ENCODE measurements at places on chromosomes 6 and 20.

DNA sequence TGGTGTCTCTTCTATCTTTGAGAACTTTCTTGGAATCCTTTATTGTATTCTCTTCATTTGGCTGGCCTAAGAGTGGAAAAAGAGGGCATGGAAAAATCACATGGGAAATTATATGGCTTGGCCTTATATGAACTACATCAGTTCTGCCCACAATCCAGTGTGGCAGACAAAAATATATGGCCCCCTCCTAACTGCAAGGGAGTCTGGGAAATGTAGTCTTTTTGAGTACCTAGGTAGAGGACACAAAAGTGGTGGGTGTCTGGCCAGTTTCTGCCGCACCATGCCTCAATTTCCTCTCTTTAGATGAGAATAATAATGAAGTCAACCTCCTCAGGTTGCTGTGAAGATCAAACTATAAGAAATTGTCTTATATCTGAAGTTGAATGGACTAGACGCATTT lies 109.3 kb downstream of the SCP2D1 start:
- DNase-seq = no peak

- no peak for DNase-seq
Measured at GRCh38 chr6:10136636-10137035, 278.2 kb downstream of the TFAP2A start.

DNA sequence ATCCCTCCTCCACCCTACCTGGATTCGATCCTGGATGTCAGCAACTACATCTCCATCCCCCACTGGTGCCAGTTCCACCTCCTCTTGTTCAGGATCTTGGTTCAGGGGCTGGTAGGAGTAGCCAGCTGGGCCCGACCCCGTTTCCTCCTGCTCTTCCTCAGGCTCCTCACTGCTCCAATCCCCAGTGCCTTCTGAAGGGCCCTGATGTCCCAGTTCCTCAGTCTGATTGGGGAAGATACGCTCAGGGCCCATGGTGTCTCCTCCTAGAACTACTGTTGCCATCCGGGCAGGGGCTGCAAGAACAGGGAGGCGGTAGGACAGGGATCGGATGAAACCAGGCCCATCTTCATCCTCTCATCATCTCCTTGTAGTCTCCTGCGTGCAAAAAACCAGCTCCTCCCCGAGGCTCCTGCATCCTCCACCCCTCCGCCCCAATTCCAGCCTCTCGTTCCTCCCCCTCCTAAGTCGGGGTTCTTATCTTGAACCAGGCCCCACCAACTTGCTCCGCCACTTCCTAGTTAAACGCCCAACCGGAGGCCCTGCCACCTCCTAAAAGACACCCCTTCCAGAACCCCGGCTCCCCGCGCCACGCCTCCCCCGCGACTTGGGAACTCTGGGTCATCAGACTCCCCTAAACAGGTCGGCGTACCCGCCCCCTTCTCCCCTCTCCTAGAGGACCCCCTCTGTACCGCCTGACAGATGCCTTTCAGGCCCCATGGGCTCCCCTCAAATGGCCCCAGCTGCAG lies 476 bp downstream of the MEA1 start:
- DNase-seq = no peak

DNA sequence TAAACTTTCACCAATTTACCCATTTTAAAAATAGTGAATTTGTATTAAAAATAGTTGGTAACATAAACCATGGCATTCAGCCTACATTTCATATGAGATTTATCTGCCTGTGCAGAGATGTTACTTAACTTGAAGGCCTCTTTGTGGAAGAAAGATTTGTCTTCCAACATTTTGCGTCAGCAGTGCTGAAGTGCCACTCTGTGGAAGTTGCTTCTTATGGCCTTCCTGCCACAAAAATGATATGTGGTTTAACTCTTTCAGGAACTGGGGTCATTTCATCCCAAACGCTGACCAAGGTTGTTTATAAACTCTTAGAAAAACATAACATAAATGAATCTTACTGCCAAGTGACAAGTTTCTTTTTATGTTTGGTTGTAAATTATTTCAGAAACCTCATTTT lies 246.8 kb downstream of the ARID1B start:
- no peak for DNase-seq

DNA sequence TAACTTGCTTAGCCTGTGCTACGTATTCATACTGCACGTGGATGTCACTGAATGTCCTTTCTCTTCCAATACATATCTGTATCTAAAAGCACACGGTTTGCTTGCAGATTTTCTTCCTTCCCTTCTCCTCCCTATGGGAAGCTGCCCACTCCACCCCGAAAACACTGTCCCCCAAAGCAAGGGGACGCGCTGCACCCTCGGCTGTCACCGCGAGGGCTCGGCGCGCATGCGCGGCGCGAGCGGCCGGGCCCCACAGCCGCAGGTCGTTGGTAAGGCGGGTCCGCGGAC lies 659 bp downstream of the TMX4 start:
- DNase-seq = no peak

DNA sequence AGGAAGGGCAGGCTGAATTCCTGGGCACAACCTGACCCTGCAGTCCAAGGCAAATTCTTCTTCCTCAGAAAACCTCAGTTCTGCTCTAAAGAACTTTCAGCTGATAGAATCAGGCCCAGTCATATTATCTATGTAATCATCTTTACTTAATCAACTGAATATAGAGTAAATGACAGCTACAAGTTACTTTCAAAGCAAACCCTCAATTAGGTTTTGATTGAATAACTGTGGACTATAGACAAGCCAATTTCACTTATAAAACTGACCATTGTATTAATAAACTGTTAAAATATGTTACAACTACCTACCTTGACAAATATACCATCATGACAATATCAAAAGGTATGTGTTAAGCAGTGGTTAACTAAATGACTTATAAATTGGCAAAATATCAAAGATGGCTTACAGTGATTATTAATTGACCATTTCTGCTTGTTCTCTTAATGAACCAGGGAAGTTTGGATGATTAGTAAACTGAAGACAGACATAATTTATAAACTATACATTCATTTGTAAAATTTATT lies 46.1 kb upstream of the ADGRF5 start:
- no peak for DNase-seq

DNA sequence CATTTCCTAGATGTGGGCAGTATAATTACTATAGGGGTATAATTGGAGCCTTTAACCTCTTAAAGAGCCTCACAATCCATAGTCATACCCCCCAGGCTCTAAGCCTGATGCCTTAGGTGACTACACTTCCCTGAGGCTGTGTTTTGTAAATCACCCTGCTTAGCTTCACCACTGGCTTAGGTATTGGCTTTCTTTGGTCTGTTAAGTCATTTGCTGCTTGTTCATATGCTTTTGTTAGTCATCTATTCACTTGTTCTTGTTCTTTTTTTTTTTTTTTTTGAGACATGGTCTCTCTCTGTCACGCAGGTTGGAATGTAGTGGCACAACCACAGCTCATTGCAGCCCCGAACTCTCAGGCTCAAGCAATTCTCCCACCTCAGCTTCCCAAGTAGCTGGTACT lies 26.7 kb downstream of the KAT14 start:
- no peak for DNase-seq

DNA sequence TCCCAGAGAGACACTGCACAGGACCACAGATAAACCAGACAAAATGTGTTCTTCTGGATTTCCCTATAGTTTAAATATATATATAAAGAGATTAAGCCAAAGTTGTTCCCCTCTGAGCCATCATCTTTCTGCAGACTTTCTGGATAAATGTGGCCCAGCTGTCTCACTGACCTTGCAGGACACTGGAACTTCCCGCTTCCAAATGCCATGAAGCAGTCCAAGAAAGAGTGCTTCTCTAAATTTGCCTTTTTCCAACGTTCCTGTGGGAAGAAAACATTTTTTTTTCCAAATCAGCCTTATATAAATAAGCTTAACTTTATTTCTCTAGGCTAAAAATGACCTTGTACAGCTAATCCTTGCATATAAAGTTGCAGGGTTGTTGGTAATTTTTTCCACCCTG lies 65.7 kb downstream of the CYP39A1 start:
- DNase-seq = no peak

DNA sequence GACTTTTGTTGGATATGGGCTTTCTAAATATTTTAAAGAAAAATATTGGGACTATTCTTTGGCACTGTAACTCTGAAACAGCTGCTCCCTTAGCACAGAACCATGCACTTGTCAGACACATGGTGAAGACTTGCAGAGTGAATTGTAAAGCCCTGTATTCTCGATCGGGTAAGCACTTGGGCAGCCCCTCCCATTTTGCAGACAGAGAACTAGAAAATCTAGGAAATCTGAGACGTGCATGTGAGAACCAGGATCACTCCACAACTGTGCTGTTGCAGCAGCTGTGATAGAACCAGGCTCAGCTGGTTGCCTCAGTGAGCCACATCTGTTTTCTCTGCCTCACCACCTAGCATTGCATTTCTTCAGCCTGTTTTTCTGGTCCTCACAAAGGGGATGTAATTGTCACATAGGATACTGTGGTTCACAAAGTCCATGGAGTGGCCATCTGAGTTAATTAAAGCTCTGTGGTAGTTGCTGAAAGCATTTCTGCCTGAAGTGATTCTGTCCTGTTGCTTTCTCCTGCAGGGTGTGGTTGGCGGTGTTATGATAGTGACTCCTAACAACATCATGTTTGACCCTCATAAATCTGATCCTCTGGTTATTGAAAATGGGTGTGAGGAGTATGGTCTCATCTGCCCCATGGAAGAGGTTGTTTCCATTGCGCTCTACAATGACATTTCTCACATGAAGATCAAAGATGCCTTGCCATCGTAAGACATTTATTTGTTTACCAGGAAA lies 71.8 kb upstream of the HINT3 start:
- no peak for DNase-seq

GRCh38 chr20:35709259-35709658 lies 10.1 kb downstream of the ROMO1 start:
- DNase-seq = no peak

- no peak for DNase-seq
Measured at GRCh38 chr6:17719323-17720041, 12.8 kb upstream of the NUP153 start.

DNA sequence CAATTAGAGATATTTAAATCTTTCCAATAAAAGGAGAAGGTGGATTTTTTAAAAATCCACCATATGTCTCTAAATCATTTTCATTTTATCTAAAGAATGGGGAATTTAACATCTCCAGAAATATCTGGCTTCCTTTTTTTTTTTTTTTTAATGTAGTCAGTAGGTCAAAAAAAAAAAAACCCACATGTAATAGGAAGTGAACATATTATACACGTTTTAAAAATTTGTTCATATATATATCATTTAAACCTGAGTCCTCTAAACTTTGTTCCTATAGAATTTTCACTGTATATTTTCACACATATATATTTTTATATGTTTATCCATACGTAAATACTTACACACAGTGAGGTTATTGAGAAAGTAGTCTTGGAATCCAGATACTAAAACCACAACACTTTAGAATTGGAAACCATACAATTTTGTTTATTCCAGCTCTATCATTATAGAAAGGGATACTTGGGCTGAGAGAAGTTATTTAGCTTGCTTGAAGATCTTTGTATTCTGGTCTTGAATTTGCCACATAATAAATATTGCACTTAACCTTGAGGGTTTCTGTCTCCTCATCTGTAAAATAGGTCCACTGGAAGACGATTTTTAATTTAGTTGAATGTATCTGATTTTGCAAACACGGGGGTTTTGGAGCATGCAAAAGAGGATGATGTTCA lies 62.1 kb upstream of the ZNF217 start:
- no peak for DNase-seq

DNA sequence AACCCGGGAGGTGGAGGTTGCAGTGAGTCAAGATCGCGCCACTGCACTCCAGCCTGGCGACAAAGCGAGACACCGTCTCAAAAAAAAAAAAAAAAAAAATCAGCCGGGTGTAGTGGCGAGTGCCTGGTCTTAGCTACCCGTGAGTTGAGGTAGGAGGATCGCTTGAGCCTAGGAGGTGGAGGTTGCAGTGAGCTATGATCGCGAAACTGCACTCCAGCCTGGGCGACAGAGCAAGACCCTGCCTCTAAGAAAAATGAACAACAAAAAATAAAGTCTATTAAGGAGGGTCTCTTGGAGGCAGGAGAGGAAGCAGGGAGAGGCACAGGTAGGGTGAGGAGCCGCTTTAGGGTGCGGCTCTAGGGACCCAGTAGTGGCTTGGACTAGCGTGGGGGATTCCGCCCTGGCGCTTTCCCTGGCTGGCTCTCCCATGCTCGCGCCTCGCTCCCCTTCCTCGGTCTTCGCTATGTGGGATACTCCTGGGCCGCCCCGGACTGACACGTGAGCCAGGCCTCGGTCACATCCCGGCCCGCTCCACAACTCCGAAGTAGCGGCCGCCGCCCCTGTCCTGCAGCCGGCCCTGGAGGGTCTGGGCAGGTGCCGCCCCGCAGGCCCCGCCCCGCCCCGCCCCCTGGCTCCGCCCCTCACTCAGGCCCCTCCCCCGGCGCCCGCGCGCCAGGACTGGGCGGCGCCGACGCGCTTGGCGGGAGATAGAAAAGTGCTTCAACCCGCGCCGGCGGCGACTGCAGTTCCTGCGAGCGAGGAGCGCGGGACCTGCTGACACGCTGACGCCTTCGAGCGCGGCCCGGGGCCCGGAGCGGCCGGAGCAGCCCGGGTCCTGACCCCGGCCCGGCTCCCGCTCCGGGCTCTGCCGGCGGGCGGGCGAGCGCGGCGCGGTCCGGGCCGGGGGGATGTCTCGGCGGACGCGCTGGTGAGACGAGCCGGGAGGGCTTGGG lies at the start of gene MYBL2:
MYBL2 (plus strand) TSS at position 739 of the 953 bp plus-strand sequence; CDS start at position 909, 170 bp downstream.
- DNase-seq = no peak

GRCh38 chr6:36350082-36350481 lies 13.4 kb upstream of the BNIP5 start:
- no peak for DNase-seq

GRCh38 chr6:92259171-92259570 lies 1160.2 kb downstream of the EPHA7 start:
- DNase-seq = no peak

GRCh38 chr20:49985617-49986016 lies 2.8 kb downstream of the SNAI1 start:
- no peak for DNase-seq

DNA sequence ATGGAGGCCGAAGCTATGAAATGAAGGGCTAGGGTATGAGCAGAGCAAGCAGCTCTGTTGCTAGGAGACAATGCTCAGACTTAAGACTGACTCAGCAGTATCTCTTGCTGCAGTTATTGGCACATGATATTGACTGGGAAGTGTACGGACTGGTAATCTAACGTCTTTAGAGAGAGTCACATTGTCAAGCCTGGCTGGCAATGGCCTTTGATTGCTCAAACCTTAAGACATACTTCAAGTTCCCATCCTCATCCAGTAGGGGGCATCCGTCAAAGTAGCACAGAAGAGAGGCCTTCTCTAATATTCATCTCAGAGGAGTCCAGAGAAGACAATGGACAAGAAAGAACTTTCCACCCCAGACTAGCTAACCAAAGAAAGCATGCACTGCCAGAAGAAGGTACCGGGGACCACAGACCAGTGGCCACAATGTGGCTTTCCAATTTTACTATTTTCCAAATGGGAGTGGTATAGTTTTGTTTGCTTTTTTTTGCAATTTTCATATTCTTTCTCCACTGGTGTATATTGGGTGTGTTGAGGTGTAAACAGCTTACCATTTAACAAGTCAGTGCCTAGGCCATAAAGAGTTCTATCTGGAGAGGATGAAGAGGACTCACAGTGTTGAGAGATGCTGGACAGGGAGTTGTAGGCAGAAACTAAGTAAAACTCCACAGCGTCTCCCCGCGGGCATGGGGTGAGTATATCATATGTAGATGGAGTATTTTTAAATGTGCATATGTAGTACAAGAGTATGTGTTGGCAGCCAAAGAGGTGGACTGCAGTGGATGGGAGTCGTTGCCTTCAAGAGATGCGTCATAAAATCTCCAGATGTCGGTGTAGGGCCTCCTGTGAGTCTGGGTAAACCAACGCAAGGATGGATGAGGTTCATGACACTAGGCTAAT lies 36.7 kb downstream of the LRFN2 start:
- DNase-seq = no peak
